CD4-positive, alpha-beta T cell treated with Interleukin-6 at 100 ng/mL for 8 hours (primary cell): ENCODE measurements at places on chromosomes 12 and 14.

DNA sequence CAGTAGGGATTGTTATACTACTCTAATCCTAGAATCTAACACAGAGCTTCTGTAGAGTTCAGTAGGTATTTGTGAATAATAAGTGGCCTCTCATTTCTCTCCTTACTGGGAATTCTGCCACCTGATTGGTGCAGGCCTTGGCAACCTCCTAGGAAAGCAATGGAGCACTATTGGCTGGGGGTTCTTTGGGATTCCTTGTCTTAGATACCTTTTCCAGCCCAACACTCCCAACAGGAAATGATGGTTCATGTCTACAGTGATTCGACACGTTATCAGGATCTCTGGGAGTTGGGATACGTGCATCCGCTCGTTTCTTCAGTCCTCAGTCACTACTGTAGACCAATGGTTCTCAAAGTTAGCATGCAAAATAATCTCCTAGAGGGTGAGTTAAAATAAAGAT, 67.4 kb downstream of the ELK3 start:
- DNase-seq: no peak

DNA sequence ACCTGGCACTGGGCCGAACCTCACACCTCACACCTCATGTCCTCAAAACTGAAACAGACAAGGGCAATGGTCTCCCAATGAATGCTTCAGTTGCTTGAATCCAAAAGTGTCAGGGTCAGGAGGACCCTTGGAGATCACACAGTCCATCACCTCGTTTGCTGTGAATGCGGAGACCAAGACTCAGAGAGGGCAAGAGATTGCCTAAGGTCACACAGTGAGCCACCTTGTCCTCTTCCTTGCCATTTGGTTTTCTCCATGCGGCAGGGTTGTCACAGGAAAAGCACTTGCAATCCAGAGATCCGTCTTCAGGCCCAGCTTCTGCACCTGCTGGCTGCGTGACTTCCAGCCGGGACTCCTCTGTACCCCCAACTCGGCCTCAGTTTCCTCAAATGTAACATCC, 28.0 kb downstream of the MVK start:
- no peak for DNase-seq

DNA sequence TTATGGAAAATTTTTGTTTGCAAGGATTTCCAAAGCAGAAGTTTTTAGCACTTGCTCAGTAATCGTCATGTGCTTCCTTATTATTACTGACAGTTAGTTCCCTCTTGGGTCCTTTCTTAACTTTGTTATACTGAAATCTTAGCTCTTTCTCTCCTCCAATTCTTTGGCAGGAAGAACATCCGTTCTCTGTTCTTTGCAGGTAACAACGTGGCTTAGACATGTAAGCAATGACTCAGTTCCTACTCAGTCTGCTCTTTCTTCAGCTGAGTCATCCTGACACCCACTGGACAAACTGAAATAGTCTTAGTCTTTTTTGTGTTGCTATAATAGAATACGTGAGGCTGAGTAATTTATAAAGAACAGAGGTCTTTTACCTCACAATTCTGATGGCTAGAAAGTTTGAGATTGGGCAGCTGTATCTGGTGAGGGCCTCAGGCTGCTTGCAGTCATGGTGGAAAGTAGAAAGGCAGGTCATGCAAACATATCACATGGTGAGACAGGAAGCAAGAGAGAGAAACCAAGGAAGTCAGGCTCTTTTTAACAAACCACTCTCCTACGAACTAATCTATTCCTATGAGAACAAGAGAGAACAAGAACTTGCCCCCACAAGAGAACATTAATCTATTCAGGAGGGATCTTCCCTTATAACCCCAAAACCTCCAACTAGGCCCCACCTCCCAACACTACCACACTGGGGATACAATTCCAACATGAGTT, 49.2 kb downstream of the TESPA1 start:
- DNase-seq: peak; percentile 74

DNA sequence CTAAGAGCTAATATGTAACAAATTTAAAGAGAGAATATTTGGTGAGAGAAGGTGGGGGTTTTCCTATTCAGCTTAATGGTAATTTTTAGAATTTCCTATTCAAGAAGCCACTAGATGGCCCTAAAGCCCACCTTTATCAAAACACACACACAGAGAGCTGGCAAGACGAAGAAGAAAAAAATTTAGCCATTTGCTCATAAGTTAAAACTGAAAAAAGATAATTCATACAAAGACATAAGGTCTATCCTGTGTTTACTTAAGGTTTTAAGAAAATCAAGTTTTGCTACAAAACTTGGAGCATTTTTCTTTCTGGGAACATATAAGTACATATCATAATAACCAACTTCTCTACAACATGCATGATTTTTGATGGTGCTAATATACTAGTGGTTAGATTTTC, 46.8 kb upstream of the PCED1B start:
- DNase-seq: peak; percentile 53

DNA sequence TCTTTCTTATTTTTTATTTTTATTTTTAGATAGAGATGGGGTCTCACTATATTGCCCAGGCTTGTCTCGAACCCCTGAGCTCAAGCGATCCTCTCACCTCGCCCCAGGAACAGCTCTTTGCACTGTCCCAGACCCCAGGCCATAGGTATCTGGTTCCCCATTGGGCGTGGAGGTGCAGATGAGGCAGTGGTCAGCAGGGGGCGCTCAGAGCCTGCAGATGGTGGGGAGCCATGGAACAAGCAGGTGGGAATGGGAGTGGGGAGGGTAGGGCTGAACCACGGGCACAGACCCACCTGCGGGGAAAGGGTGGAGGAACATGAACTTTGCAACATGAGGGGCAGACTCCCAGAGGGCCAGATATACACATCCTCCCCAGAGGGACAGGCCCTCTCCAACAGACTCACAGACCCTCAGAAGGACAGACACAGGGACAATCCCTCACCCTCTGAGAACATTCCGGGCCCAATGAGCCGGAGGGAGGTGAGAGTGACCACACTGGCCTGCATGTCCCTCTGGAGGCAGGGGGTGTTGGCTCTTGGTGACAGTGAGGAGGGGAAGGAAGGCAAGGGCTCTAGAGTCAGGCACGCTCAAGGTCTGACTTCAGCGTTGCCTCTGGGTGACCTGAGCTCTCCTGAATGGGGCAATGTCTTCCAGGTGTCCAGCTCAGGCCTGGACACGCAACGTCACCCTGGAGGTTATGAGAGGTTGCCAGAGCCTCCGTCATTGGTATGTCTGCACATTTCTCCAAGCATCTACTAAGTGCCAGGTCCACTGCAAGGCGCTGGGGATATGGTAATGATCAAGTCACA, 34.9 kb downstream of the KRT80 start:
- peak; percentile 67 for DNase-seq

DNA sequence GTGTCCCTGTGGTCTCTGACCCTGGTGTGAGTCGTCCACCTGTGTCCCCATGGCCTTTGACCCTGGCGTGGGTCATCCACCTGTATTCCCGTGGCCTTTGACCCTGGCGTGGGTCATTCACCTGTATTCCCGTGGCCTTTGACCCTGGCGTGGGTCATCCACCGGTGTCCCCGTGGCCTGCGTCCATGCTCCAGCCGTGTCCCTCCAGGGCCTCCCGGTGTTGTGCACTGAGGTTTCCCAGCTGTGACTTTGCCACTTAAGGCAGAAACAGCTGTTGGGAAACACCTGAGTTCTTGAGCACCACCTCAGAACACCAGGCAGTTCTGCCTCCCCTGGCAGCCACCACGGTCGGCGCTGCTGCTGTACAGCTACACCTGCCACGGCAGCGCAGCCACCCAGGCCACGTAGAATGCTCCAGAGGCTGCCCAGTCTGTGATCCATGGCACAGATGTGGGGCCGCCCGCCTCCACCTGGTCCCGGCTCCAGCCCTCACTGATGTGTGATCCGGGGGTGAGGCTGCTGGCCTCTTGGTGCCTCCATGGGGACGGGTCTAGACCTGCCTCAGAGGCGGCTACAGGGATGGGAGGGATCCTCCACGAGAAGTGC, 69.1 kb upstream of the GALNT9 start:
- no peak for DNase-seq
